Ovary (tissue), 10 donors: ENCODE measurements at places on chromosomes 2 and 18. TPM values are rescaled to one million over a fixed set of nuclear protein-coding genes. Genes with fewer than 3 reads are reported as not detected.

DNA sequence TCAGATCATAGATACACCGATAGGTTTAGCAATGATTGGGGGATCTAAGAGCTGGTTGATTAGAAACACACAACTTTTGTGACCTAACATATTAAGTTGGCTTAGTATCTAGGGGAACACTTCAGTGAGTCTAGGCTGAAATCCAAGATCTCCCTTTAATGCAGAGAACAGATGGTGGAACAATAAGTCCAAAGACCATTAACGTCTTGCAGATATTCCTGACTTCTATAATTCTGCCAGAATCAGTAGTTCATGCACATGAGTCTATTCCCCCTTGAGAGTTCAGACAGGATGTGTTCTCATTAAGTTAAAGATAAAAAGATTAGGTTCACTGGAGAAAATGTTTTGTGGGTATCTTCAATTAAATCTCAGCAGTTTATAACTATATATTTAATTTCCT lies 506.5 kb downstream of the TSN start:
- DNase-seq = no peak

GRCh38 chr2:238322001-238322411 lies 1.7 kb downstream of the TRAF3IP1 start:
- DNase-seq = no peak

Gene ADD2
- polyA plus RNA-seq = 0.62 TPM

DNA sequence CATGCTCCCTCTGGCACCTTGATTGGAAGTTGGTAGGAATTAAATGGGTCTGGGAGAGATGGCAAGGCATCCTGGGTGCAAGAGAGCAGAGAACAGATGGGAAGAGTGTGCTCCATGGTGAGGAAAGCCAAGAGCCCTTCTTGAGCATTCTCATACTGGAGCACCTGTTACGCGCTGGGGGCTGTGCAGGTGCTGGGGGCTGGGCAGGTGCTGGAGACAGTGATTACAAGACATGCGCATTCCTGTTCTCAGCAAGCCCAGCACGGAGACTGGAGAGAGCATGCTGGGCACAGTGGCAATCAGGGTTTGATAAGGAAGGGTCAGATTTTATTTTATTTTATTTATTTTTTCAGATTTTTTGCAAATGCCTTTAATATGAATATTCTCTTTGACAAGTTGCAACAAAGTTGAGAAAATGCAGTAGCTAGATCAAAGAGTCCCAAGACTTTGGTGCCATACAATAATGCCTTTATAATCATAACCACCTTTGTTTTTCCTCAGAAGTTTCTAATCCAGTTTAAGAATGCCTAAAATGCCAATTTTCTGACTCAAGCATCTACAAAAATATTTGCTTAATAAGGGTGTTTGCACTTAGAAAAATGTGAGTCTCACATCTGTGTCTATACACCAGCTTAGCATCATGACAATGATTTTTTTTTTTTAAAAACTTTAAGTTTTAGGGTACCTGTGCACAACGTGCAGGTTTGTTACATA lies 193.3 kb downstream of the RNF152 start:
- no peak for DNase-seq

Gene KRTCAP3
- polyA plus RNA-seq = 2.8 TPM
